ENCODE measurements at places on chromosomes 5 and 9. TPM values are rescaled to one million over a fixed set of nuclear protein-coding genes. Genes with fewer than 3 reads are reported as not detected.

CTSV gene
- total RNA-seq = 2.5 TPM

FBXL7 gene
- total RNA-seq = 7.2 TPM

NKD2 gene
- total RNA-seq = 0.59 TPM

ADAMTSL1 gene
- 16.7 TPM for total RNA-seq

GRCh38 chr9:128654481-128654880, 2.2 kb downstream of the DYNC2I2 start:
- ATAC-seq = no peak

DNA sequence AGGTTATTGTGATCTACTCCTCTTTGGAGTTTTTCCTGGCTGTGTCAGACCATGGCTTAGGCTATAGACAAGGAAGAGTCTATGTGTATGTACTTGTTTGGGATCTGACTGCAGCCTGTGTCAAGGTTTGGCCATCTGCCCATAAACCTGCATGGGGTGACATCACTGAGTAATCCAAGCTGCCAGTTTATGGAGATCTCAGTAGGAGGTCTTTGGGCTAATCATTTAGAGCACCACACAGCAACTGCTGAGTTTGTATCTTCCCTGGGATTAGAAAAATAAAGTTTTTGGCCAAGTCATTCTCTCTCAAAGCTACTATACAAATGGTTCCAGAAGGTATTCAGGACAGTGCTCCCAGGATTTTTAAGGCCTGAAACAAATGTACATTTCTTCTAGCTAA, 65.5 kb upstream of the HSPB3 start:
- peak; percentile 71 for ATAC-seq

DNA sequence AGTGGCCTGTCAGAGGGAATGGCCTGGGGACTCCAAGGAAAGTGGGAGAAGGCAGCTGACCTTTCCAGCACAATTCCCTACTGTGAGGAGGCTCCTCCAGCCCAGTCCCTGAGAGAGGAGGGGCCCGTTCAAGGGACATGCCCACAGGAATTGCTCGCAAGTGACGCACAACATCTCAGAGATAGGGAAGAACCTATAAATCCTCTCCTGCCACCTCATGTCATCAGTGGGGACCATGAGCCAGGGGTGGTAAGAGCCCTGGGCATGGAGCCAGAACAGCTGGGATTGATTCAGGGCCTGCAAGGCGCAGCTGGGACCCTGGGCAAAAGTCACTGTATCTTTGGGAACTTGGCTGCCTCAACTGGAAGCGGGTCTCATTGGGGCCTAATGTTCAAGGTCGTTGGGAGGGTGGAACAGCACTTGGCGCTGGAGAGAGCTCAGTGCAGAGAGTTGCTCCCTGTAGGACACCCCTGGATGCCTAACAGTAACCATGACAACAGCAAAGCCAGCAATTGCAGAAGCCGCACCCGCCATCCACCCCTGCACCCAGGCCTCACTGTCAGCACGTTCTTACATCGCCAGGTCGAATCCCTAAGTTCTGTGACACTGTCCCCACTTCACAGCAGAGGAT, 41.3 kb upstream of the ORM1 start:
- peak; percentile 7 for ATAC-seq

- ATAC-seq = no peak
These were observed 11.9 kb downstream of the LAMC3 start for GRCh38 chr9:131020862-131021261.

DNA sequence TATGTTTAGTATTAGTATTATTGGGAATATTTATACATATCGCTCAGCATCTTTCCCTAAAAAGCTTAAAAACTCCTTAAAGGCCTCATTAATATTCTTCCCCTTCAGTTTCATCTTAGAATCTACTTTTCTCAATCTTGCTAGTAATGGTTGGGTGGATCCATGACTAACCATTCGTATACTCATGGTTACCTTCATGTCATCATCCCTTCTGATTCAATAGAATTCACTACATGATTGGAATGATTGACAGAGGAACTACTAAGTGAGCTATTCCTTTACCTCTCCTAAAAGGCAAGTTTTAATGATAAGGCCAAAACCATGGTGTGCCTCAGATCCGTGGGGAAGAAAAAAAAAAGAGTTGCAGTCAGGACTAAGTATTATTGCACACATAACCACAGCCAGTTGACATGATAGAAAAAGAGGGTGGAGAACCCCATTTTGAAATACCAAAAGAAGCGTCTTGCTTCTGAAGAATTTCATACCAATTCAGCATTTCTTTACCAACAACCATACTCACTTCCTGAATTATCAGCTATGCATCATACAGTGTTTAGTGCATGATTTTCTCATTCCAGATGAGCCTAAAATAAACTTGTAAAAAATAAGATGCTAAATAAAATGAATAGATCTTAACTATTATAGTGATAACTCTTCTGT, 624.6 kb downstream of the PDE4D start:
- ATAC-seq = no peak

DNA sequence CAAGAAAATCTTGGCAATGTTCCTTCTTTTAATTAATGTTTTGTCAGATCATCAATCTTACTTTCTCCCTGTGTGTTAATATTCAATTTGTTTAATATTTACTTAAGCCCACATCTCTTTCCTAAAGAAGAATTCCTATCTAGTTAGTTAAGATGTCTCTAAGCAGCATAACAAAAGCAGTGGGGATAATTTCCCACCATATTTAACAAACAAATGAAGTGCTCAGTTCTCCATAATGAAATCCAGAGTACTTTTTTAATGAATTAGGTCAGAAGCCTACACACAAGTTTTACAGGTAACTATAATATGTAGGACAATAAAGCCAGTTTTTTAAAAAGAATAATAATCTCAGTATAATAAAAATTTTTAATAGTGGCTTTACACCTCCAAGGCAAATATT, 1918.8 kb downstream of the EFNA5 start:
- ATAC-seq = no peak

GRCh38 chr9:119559986-119560385, 190.8 kb upstream of the BRINP1 start:
- ATAC-seq = no peak

GRCh38 chr9:91427873-91428272, 4.2 kb upstream of the NFIL3 start:
- no peak for ATAC-seq
